Inflammatory macrophage treated with lipopolysaccharide for 1 hour (primary cell): ENCODE measurements at places on chromosomes 2 and 18.
A peak's percentile ranks its signal among the peaks of the same experiment; 100 is the strongest.

DNA sequence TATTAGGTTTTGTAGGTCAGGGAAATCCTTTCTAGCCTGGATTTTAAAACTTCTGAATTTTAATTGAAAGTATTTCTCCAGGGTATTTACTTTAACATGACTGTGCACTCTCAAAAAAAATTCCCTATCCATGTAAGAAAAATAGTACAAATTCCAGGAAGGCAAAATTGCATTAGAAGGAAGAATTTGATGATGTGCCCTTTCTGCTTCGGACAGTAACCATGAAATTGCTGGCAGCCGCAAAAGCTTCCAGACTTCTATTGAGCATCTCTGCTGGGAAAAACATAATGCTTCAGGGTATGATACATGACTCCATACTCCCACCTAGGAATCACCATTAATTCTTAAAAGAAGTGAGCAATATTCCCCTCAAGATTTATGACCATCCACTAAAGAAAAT is 17.2 kb upstream of the KLF7 start:
- no peak for DNase-seq

GRCh38 chr2:189659734-189660133 is 1.5 kb upstream of the ASNSD1 start:
- no peak for DNase-seq

GRCh38 chr2:146388757-146389156 is 1456.1 kb upstream of the ACVR2A start:
- no peak for DNase-seq

GRCh38 chr18:57595347-57595746 is 8.8 kb upstream of the FECH start:
- no peak for DNase-seq

DNA sequence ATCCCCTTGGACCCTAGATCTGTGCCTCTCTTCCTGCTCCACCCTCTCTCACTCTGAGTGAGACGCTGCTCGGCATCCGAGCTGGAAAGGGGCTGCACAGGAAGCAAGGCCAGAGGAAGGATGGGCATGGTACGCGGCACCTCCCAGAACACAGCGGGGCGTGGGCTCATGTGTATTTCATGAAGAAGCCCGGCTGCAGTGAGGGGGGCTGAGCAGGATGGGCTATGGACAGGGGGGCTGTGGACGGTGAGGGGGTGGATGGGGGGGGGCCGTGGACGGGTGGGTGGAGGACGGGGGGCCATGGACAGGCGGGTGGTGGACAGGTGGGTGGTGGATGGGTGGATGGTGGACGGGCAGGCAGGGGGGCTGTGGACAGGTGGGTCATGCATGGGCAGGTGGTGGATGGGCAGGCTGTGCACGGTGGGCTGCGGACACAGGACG is 28.5 kb downstream of the SLC66A2 start:
- DNase-seq = no peak

GRCh38 chr2:241035142-241035817 is 36.9 kb downstream of the SNED1 start:
- DNase-seq = no peak

- DNase-seq = peak; percentile 58
Measured at GRCh38 chr18:46341986-46342525, 237.9 kb downstream of the HAUS1 start.

DNA sequence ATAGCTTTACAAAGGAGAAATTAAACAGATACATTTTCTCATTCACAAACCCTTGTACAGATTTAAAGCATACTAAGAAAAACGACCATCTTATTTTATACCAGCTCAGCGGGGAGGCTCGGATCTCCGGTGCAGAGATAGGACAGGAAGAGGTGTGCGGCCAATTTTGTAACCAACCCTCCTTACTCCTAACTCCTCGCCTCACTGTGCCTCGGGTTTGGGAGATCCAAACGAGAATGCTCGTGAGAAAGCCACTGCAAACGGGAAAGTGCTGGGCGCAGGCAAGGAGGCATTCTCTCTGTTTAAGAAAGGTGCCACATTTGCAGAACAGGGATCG is 1.2 kb downstream of the KDSR start:
- DNase-seq = no peak

DNA sequence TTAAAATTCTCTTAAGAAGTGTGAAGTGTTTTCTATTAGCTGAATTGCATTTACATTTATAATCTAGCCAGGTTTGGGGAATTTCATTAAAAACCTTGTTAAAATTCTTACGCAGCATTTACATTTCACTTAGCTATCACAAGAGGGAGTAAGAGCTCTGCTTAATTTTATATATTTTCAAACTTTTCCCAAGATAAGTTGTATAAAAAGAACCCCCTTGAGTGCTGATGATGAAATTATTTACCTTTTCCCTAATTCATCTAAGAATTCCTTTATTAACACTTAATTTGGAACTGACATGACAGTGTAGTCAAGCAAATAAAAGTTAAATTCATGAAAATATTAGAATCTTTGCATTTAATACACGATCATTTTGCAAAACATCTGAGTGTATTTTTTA is 54.2 kb upstream of the ZSWIM2 start:
- DNase-seq = no peak

- no peak for DNase-seq
Measured at GRCh38 chr2:212033888-212034287, 504.7 kb downstream of the ERBB4 start.

GRCh38 chr18:28287146-28287545 is 110.2 kb upstream of the CDH2 start:
- no peak for DNase-seq

- DNase-seq = no peak
Measured at GRCh38 chr2:85401464-85401805, 8.7 kb downstream of the CAPG start.

GRCh38 chr2:210577263-210578071 is 21.1 kb downstream of the CPS1 start:
- DNase-seq = peak; percentile 25

GRCh38 chr18:25243754-25244153 is 108.2 kb downstream of the ZNF521 start:
- DNase-seq = no peak

- no peak for DNase-seq
Measured at GRCh38 chr2:144630459-144631215, 110.7 kb upstream of the ZEB2 start.

DNA sequence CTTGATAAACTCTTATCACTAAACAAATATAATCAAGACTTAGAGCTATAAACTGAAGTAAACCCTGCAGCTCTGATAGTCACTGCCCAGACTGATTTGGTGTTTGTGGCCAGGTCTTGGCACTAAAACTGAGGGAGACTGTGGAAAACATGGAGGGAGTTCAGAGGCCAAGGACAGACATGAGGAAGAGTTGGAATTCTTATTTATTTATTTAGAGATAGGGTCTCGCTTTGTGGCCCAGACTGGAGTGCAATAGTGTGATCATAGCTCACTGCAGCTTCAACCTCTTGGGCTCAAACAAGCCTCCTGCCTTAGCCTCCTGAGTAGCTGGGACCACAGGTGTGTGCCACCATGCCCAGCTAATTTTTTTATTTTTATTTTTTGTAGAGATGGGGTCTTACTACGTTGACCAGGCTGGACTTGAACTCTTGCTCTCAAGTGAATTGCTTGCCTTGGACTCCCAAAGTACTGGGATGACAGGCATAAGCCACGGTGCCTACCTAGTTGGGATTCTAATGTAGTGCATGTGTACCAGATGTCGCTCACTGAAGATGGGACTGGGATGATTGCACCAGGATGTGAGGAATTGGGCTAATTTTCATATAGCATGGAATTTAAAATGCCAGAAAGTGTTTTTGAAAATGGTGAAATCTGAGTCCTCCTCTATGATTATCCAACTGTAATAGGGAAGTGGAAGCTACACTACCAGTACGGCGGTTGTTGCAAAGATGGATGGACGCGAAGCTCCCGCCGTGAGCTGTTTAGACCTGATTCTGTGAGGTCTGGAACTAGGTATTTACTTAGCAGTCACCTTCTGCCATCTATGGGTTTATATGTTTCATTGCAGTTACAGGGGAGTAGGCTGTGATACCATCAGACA is 52.7 kb upstream of the CTLA4 start:
- peak; percentile 86 for DNase-seq

DNA sequence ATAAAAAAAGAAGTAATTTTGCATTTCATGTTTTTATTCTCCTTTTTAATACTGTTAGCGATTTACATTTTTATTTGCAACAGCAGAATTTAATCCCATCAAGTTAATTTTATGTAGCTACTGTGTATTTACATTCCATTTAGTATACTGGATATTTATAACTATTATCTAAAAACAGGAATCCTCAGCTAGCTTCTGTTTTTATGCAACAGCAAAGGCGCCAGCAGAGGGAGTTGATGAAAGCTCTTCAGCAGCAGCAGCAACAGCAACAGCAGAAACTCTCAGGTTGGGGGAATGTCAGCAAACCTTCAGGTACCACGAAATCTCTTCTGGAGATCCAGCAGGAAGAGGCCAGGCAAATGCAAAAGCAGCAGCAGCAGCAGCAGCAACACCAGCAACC is 26.2 kb upstream of the SNORC start:
- DNase-seq = no peak

DNA sequence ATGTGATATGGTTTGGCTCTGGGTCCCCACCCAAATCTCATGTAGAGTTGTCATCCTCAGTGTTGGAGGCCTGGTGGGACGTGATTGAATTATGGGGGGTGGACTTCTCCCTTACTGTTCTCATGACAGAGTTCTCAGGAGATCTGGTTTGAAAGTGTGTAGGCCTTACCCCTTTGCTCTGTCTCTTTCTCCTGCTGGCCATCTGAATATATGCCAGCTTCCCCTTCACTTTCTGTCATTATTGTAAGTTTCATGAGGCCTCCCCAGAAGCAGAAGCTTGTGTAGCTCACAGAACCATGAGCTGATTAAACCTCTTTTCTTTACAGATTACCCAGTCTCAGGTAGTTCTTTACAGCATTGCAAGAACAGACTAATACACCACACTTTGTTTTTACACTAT is 222.3 kb downstream of the DOK6 start:
- DNase-seq = no peak

GRCh38 chr18:28065031-28065792 is 111.7 kb downstream of the CDH2 start:
- no peak for DNase-seq

DNA sequence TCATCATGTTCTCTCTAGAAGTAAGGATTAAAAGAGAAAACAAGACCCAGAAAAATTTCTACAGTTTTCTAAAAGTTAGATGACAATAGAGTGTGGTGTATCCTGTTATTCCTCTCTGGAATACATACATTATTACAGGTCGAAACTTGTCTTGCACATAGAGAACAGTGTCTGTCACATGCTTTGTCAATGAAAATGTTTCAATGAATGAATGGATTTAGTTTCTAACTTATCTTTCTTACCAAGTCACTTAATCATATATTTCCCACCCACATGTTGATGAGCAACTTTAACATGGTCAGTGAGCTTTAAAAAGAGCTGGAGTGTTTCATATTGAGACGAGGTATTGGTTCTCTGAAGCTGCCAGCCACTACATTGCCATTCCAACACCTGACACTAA is 4.3 kb downstream of the DSG4 start:
- DNase-seq = no peak

DNA sequence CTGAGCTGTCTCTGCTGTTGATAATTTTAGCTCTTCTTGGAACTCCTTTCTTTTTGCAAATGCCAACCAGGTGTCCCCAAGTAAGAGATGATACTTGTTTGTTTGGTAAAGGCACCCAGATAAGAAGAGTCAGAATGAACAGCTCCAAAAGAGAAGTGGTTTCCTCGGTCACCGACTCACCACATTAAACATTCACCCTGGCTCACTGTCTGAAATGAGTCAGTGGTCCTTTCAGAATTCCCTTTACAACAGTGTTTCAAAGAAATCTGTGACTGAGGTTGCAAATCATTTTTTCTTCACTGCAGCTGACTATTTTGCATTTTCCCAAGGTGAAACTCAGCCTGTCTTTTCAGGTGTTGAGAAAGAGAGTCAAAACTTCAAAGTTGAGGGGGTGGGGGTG is 16.2 kb upstream of the CXCR4 start:
- DNase-seq = no peak

- no peak for DNase-seq
Measured at GRCh38 chr2:9297156-9297555, 90.5 kb downstream of the ASAP2 start.

DNA sequence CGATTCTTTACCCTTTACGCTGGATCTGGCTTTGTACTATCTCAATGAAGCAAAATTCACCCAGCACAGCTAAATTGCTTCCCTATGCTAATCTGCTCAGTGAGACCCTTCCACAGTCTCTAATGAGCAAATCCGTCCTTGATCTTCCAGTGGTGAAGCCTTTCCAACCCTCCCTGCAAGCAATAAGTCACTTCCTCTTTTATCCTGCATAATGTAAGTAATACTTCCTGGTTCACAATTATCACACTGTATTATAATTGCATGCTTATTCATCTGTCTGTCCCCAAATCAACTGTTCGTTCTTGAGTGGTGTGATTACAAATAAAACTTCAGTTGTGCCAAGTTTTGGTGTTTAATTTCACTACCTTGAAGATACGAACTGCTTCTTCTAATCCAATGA is 404.0 kb downstream of the ADCYAP1 start:
- no peak for DNase-seq

DNA sequence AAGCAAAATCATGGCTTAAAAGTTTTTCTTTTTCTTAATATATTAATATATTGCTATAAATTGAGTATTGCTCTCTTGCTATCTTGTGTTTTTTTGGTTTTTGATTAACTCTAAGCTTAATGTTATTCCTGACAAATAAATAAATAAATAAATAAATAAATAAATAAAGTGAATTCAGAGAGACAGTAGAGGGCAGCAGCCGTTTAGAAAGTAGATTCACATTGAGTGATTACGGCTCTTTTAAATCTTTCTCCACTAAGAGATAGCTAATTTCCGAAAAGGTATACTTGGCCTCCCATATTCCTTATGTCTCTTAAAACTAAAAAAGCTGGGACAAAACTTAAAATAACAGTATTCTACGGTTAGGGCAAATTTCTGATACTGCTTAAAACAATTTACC is 34.3 kb downstream of the MSH2 start:
- peak; percentile 5 for DNase-seq

DNA sequence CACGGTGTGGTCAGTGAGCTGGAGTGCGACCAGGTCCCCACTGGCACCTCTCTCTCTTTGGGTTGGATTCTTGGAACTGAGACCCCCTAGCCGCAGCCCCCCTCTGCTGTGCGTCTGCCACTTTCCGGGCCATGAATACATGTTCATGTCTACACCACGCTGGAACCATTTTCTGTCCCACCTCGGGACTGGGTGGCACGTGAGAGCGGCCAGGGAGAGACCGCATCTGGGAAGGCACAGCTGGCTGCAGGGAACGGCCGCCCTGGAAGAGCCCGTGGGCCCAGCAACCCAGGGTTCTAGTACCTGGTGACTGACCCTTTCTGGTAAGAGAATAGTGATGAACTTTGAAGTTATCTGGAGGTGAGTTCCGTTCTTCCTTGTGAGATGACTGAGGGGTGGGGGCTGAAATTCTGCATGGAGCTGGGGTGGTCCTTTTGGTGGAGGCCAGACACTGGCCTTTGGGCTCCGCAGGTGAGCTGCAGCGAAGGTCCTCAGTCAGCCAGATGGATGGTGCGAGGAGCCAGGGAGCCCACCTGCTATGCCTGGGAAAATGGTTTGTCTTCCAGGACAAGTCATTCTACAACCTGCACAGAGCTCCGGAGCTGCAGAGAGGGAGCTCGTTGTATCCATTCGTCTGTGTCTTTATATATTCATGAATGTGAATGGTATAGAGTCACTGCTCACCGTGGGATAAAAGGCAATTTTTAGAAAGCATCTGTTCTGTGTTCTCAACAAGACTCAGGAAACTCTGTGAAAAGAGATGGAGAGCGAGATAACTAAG is 223.5 kb downstream of the NDUFA10 start:
- no peak for DNase-seq
